ENCODE measurements at places on chromosomes 16 and 17.

GRCh38 chr17:68489919-68490318, 22.3 kb upstream of the PRKAR1A start:
- no peak for DNase-seq

DNA sequence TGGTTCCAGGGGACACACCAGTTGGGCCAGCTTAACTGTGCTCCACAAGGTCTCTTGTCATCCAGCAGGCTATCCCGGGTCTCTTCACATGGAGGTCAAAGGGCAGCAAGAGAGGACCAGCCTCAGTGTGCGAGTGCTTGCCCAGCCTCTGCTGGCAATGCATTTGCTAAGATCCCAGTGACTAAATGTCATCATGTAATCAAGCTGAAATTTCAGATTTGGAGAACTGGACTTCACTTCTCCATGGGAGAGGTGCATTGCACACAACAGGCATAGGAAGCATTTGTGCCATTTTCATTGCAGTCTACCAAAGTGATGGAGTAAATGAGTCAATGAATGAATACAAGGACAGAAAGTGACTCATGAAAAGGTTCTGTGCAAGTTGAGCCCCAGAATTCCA, 51.2 kb upstream of the KDM8 start:
- DNase-seq, result no peak

DNA sequence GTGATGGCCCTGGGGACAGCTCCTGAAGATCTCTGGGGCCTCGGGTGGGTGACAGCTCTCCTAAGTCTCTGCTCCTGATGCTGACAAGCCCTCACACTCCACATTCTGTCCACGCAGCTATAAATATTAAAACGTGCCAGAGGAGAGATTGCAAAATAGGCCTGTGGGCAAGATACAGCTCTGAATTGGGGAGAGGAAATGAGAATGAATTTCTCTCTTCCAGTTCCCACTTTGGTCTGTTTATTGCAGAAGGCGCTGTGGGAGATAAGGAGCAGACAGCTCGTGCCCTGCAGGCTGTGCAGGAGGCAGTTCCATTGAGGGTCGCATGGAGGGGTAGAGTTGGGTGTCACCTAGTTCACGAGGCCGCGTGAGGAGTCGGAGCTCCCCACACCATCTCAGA, 87.5 kb upstream of the SDK2 start:
- no peak for DNase-seq

DNA sequence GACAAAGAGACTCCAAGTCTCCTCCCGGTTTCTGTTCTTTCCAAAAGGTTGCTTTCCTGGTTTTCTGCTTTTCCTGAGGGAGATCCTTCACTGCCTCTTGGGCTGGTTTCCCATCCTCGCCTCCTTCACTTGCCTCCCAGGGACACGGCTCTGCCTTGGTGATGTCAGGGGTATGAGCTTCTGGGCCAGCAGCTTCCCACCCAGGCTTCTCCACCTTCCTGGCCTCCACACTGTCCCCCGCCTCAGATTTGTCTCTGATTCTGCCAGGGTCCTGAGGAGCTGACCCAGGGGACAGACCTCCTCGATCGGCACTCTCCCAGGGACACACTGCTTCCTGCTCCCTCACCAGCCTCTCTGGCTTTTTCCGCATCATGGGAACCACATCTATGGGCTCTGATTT, 14.5 kb downstream of the GPR179 start:
- no peak for DNase-seq

- no peak for DNase-seq
Observed at GRCh38 chr16:84040823-84041820, 1.5 kb downstream of the SLC38A8 start.

DNA sequence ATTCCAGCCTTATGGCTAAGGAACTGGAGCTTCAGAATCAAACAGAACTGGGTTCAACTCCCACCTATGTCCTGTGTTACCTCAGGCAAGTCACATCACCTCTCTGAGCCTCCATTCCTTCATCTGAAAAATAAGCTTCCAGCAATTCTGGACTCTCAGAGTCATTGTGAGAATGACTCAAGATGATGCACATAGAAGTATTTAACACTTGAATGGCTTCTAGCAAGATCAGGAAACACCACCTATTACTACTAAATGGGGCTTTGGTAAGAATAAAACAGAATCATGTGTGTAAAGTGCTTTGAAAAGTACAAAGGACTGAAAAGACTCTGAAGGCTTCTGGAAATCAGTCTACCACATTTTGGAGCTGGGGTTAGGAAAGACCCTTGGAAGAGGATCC, 30.8 kb upstream of the CALB2 start:
- DNase-seq, result no peak
